Renal cortex interstitium (tissue), 15 donors: ENCODE measurements at places on chromosomes 7 and 10.

DNA sequence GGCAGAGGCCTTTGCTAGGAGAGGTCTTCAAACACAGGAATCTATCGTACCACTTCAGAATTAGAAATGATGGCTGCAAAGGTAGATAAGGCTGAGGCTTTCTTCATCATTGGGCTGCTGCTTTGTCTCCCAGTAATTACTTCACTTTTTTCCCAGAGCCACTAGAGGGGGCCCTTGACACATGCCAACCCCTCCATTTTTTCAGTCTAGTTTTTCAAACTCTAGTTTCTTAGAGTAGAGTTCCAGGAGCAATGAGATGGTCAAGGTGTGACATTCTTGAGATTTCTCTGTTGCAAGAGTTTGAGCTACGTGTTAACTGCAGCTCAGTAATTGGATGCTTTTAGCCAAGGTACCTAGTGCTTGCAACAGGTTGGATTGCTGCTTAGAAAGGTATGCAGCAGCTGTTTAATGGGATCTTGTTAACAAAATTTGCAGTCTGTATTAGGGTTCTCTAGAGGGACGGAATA is 33.8 kb upstream of the RBM20 start:
- DNase-seq, result peak; percentile 50

- no peak for DNase-seq
These were observed 213.7 kb downstream of the GFRA1 start for GRCh38 chr10:116059320-116059719.

GRCh38 chr10:77392236-77392721 is 245.3 kb downstream of the KCNMA1 start:
- DNase-seq, result no peak

GRCh38 chr7:113230691-113231090 is 112.3 kb upstream of the SMIM30 start:
- DNase-seq, result no peak

DNA sequence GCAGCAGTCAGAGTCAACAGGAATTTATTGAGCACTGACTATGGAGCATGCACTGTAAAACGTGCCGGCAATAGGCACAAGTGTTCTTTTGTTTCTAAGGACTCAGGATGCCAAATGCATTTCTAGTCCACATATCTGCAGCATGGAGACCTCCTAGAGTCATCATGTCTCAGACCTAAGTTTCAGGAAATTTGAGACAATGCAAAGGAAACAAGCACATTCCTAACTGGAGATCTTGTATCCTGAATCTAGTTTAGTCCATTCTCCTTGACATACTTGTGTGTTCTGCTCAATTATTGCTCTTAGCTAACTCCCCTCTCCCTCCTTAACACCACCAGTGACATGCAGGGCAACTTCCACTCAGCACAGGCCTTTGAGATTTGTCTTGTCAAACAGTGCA is 173.2 kb downstream of the ZNF438 start:
- no peak for DNase-seq
